Suppressor macrophage (primary cell): ENCODE measurements at places on chromosomes 6 and 20.

DNA sequence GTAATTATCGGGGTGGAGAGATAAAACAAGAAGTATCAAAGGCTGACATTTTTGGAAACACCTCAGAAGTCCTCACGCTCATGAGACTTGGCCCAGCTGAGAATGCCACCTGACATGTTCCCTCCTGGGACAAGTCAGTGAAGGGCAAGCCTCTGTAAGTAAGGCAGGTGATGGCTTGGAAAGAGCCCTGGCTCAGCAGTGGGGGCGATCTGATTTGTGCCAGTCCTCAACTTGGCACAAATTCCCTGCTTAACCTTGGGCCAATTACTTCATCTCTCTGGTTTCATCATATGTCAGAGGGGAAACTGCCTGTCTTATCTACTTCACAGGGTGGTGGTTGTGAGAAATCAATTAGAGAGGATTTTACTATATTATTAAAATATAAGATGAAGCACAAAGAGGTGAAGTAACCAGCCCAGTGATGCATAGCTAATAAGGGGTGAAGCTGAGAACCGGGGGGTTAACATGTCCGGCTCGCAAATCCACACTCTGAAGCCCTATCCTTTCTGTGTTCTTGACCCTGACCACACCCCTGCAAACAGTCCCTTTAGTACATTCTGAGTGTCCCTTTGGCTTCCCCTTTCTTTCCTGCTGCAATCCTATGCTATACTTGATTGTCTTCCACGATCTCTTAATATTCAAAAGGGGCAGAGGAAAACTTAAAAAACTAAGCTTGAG, 8.8 kb upstream of the MOCS1 start:
- no peak for DNase-seq

DNA sequence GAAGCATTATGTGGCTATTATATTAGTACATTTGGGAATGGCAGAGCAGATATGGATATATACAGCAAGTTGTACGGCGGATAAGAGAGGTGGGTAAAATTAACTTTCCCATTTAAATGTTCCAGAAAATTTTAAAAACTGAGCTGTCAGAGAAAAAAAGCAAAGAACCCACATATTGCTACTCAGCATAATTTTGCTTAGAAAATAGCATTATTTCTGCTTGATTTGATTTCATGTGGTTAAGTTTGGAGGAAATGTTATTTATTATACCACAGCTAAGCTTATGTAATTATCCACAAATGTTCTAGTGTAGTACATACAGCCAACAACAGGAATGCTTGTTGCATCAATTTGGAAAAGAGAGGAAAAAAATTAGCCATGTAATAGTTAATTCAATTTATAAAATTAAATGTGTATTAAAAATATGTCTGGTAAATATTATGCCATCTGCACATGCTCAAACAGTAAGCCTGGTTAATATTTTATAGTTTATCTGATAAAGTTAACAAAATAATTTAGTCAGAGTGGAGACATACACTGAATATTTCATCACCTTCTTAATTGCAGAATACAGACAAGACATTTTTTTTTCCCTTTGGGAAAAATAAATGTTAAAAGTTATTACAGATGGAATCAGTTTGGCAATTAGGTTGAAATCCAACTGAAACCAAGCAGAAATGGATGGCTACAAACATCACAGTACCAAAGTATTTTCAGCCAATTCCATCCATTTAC, 172.1 kb upstream of the ID4 start:
- no peak for DNase-seq

DNA sequence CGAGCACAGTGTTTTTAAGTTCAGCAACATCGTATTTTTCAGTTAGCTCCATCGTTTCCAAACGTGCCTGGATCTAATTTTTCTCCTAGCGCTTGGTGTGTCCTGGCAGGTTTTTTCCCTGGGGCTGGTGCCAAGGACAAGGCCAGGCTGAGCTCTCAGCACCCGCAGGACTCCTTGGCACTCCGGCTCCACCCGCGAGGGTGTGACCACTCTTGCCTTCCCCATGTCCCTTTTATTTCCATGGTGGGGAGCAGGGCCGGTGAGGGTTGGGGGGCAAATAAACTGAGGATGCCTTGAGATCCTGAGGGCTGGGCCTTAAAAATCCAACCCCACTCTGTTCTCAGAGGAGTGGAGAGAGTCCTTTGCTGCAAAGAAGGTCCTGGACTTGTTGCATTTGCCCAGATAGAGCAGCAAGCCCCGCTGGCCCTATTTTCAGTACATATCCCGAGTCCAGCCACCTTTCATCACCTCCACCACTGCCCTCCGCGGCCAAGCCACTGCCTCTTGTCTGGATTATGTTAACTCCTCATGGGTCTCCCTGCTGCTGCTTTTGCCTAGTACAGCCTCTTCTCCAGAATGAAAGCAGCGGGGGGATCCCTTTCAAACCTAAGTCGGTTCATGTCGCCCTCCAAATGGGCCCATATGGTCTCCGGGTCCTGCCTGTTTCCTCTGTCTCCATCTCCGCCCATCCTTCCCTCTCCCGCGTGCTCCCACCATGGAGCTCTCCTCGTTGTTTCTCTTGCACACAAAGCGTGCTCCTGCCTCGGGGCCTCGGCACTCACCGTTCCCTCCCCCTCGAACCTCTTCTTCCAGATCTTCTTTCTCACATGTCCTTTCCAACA, 4.5 kb upstream of the RAB44 start:
- DNase-seq = no peak

DNA sequence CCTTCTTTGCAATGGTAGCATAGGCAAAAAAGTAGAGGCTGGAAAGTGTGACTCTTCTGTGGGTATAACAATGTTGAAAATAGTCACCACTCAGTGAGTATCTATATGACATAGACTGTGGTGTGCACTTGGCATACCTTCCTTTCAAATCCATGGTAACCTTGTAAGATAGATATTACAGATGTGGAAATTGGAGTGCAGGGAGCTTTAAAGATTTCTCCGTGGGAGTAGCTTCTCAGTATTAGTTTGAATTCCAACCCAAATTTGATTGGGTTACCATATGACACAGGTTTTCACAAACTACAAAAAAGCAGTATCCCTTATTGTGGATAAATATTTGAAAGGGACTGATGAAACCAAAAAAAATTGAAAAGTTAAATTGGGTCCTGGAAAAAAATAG, 163.8 kb downstream of the CLVS2 start:
- DNase-seq = no peak

DNA sequence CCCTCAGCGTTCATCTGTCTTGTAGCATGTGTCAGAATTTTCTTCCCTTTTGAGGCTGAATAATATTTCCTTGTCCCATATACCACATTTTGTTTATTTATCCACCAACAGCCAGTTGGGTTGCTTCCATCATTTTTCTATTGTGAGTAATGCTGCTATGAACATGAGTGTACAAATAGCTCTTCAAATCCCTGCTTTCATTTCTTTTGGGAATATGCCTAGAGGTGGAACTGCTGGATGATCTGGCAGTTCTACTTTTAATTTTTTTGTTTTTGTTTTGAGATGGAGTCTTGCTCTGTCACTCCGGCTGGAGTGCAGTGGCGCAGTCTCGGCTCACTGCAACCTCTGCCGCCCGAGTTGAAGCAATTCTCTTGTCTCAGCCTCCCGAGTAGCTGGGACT, 64.7 kb downstream of the SASH1 start:
- DNase-seq = no peak

DNA sequence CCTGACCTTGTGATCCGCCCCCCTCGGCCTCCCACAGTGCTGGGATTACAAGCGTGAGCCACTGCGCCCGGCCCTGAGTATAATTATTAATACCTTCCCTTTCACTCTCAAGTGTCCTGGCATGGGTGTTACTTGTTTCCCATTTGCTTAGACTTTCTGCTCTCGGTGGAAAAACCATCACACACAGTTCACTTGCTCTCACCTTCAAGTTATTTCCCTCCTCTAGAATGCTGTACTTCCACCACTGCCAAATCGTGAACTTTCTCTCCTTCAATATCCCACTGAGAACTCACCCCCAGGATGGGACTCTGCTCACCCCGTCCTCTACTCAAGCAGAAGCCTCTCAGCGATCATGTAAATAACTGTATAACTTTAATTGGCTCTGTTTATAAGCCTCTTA, 4.6 kb upstream of the HIVEP1 start:
- DNase-seq = no peak

- DNase-seq = peak; percentile 45
Measured at GRCh38 chr20:38799203-38799602, 6.3 kb upstream of the PPP1R16B start.

DNA sequence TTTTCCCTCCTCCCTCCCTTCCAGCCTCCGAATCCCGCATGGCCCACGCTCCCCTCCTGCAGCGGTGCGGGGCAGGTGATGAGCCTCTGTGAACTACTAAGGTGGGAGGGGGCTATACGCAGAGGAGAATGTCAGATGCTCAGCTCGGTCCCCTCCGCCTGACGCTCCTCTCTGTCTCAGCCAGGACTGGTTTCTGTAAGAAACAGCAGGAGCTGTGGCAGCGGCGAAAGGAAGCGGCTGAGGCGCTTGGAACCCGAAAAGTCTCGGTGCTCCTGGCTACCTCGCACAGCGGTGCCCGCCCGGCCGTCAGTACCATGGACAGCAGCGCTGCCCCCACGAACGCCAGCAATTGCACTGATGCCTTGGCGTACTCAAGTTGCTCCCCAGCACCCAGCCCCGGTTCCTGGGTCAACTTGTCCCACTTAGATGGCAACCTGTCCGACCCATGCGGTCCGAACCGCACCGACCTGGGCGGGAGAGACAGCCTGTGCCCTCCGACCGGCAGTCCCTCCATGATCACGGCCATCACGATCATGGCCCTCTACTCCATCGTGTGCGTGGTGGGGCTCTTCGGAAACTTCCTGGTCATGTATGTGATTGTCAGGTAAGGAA, at the start of gene OPRM1:
TSS of gene OPRM1 (plus strand) at position 10 of the 612 bp plus-strand sequence. CDS start at position 315, 305 bp downstream.
- DNase-seq = peak; percentile 47

DNA sequence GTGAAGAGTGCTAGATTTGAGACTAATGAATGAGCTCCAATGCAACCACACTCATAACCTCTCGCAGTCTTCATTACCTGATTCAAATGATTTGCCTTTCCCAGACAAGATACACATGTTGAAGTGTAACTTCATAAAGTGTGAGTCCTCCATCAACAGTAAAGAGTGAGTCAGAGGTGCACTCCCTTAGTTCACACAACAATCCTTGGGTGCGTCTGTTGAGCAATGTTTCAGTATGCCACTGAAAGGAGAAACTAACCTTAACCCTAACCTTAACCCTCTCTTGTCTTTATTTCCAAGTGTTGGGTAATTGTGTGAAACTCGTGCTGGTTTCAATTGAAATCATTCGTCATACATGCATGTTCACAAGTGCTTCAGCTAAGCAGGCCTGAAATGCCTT, 21.0 kb upstream of the RIN2 start:
- DNase-seq = peak; percentile 75

DNA sequence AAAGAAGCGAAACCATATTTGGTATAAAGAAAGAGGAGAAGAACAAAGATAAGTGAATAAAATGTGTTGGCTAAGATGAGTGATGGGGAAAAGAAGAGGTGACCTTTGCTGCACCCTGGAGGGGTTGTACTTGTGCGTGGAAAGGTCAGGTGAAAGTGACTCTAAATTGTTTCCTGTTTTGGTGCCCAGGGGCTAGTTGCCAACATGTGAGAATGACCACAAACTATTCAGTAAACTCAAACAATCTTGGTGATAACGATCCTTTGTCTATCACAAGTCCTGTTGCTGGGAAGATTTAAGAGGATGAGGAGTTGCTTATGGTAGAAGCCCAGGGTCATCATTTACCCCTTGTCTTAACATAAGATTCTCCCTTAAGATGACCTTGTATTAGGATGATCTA, 57.9 kb downstream of the ADGRF5 start:
- no peak for DNase-seq

DNA sequence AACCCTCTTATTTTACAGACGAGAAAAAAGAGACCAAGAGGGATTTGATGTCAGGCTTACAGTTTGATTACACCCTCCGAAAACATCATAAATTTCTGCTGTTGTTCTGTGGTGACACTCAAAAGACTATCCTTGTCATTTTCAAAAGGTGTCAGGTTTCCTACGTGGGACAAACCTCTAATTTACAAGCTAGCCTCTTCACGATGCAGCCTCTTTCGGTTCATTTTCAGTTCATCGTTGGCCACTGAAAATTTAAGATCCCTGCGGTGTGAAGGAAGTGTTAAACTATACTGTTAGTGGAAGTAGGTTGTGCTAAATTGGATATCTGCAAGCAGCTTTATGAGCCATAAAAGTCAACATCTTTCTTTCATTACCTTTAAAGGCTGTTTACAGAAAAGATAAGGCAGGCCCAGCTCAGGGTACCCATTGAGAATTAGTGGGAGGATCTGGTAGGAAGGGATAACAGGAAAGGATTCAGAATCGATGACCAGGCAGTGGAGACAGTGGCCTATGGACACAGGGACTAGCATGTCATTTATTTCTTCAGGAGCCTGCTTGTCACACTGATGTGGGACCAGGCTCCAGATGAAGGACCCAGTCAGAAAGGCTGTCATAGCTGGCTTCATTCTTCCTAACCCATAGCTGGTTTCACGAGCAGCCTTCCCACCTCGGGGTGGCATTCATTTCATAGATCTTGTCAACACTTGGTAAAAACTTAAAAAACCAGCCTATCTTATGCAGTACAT, 329.1 kb upstream of the SOX4 start:
- no peak for DNase-seq

GRCh38 chr6:24547243-24547642, 52.5 kb downstream of the ALDH5A1 start:
- no peak for DNase-seq

DNA sequence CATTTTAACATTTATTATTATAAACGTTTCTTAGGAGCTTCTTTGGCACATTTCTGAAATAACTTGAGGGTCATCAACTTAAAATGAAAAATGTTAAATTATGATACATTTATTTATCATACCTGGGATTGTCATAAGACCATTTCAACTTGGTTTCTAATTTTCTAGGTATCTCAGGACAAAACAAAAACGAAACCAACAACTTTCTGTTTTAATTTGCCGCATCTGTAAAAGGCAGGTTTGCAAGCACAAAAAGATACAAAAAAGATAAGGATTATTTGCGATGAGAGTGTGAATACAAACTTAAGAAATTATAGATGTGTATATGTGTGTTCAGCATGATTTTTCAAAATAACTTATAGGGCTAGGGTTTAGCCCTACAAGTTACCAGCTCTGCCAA, 395.0 kb upstream of the RUNX2 start:
- no peak for DNase-seq

DNA sequence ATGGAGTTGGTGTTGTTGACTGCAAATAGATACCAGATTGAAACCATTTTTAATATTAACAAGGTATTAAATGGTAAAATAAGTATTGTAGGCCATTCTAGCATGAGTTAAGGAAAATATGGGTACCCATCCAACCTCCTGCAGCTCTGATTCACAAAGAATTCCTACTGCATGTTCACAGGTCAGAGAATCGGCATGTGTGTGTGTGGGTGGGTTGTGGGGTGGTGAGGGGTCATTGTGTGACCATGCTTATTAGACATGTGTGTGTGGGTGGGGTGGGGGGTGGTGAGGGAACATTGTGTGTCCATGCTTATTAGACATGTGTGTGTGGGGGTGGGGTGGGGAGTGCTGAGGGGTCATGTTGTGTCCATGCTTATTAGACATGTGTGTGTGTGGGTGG, 3.2 kb downstream of the IYD start:
- no peak for DNase-seq

GRCh38 chr6:34568341-34569201, 12.4 kb upstream of the SPDEF start:
- no peak for DNase-seq

GRCh38 chr6:107982486-107982885, 24.5 kb upstream of the SEC63 start:
- DNase-seq = no peak
